A549 (cell line): ENCODE measurements at places on chromosomes 7 and 10.

DNA sequence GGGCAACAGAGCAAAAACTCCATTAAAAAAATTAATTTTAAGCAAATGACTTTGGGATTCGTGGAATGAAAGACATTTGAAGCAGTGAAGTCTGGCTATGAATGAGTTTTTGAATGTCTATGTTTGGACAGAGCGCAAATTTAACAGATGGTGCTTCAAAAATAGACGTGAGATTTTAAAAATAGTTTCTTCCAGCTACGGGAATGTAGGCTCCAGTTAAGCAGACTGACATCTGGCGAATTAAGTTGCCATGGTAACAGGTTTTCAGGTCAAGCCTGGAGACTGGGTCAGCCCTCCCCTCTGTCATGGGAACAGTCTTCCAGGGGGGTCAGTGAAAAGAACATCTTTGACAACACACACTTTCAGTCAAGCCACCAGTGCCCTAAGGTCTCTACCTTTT lies 62.0 kb downstream of the MYOF start:
- DNase-seq: no peak

DNA sequence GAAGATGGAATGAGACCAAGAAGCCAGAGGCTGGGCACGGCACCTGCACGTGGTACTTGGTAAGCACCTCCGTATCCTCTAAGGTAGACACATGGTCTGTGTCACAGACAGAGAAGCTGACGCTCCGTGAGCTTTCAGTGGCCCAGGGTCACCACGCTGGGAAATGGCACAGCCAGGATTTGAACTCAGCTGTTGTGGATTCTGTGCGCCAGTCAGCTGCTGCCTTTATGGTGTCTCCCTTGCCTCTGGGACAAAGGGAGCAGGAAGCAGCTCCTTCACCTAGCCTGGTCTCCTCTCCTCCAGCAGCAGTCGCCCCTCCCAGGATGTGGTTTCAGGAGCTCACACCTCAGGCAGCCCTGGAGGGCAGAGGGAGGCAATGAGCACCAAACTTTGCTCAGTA lies 110.8 kb downstream of the ARHGAP22 start:
- DNase-seq: no peak

DNA sequence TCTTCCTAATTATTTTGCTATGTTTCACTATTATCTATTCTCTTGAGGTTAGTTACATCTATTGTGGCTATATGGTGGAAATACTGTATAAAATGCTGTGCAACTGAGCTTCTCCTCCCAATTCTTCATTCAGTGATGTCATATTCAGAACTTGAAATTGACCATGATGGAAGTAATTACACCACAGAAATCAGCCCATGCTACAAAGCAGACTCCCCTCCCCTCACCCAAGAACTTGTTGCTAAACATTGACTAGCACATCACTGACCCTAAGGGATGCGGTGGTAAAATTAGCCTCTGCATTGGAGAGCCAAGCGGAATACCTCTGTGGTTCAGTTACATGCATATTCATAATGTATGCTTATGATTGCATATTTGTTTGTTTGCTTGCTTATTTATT lies 8.8 kb downstream of the CALD1 start:
- DNase-seq: no peak

GRCh38 chr10:49144058-49144720 lies 10.4 kb upstream of the FAM170B start:
- DNase-seq: no peak

DNA sequence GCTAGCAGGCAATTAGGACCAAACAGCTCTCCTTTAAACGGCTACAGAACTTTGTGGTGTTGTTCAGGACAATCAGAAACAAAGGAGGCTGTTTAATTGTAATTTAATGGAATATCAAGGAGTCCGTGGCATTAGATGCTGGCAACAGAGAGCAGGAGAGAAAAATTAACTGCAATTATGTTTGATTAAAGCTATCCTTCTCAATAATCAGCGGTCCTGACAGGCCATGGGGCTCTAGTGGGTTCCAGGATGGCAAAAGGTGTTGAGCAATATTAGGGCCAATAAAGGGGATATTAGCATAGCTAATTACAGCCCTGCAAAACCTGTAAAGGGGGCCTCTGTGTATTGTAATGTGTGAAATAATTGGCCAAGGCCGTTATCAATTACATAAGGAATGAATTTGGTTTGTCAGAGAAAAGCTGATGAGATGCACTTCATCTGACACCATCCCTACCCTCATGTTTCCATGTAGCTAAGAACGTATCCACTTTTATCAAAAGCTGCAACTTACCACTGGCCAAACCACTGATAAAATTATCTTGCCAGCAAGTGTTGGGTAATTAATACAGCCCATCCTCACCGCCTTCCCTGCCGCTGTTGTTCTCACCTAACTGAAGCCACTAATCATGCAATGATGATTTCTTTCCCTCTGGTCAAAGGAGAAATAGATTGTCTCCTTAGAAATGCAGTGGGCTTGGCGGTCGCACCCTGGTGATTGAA lies 81.6 kb downstream of the EBF3 start:
- DNase-seq: no peak

- no peak for DNase-seq
Measured at GRCh38 chr7:156519070-156519469, 121.5 kb upstream of the RNF32 start.
